ENCODE measurements at places on chromosomes 13 and 19.

DNA sequence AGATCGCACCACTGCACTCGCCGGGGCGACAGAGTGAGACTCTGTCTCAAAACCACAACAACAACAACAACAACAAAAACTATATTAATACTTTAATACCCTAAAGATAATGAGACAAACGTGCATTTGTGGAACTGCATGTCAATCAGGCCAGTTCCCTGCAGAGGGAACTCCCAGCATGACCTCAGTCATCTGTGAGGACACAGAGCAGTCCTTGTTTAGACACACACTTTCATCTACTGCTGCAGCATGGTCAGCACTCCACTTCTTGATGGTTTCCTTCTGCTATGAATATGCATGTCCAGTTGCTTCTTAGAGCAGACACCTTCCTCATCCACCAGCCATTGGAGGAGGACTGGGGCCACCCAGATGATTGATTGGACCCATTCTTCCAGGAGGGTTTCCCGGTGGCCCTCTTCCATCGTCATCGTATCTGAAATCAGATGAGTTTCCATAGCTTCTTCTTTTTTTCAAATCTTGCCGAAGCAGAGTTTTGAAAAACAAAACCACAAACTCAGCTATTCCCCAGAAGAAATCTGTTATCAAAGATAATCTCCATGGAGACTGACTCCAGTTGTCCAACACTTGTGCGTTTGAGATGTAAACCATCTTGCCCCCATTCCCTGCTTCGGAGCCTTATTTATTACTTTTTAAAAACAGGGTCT, 26.5 kb downstream of the ZNF607 start:
- no peak for DNase-seq

- peak; percentile 68 for DNase-seq
Measured at GRCh38 chr19:51887522-51888498, at the start of gene ZNF577. ZNF577 (minus strand) TSS chr19:51887951; CDS start chr19:51880382, 7,569 bp downstream.

DNA sequence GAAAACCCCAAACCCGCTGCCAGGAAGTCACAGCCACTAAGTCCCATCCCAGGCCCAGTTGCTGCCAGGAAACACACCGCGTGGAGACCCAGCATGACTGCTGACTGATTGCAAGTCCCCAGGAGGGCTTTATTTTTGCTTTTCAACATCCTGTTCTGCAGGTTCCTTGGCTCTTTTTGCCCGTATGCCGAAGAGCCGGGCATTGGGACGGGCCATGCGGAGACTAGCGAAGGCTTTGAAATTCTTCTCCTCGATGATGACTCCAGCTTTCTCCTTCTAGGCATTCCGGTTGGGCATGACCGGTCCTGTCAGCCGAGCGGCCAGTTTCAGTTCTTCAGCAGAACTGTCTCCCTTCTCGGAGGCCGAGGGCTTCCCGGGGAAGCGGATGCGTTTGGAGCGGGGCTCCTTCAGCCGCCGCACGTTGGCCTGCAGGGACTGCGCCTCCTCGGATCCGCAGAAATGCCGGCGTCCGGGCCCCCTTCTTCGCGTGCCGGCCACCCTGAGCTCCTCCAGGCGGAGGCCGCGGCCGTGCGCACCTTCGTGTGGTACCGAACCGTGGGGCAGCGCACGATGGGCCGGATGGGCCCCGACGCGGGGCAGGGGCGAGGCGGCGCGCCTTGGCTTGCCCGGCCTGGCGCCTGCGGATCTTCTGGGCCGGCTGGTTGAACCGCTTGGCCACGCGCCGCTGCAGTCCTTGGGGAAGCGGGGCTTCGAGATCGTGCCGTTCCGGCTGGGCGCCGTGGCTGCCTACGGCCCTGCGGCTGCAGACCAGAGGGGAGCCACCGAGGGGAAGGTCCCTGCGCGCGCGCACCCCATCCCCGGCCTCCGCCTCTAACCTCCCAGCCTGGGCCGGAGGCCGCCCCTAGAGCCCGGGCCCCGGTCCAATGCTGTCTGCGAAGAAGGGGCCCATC, 15.2 kb downstream of the ZSCAN5C start:
- DNase-seq, result no peak

DNA sequence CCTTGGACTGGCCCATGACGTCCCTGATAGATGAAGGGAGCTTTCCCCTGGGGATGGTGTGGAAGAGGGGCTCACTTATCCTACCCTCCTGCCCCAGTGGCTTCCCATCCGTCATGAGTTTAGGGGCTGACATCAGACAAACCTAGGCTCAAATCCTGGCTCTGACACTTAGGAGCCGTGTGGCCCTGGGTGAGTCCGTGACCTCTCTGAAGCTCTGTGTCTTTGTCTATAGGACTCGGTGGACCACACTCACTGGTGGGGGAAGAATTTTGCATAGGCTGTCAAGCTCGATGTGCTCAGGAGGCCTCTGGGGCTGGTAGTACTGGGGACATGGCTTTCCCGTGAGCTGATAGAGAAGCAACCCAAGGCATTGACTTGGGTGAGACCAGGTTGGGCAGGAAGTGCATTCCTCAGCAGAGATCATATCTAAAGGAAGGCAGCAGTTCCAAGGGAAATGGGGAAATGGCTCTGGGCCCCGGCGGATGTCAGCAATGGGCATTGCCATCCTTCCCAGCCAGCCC, 17.4 kb upstream of the AP1M2 start:
- DNase-seq, result no peak

- DNase-seq, result no peak
Measured at GRCh38 chr13:50340146-50340545, 324.9 kb downstream of the KCNRG start.

GRCh38 chr19:46571495-46571894, 29.6 kb upstream of the CALM3 start:
- no peak for DNase-seq

GRCh38 chr13:90613076-90613795, 734.3 kb upstream of the MIR17HG start:
- no peak for DNase-seq

DNA sequence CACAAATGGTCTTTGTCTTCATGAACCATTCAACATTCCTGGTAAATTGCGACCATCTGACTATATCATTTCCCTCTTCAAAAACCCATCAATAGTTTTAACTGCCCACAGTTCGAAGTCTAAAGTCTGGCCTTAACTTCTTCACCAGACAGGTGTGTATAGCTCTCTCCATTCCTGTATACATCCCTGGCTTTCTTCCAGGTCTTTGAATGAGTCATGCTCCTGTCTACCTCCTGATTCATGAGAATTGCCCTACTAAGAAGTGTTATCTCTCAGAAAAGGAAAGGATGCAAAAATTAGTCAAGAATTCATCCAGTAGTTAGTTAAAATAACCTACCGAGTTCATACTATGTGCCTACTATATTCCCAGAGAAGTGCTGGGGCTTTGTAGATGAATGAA, 225.0 kb downstream of the TBC1D4 start:
- no peak for DNase-seq

DNA sequence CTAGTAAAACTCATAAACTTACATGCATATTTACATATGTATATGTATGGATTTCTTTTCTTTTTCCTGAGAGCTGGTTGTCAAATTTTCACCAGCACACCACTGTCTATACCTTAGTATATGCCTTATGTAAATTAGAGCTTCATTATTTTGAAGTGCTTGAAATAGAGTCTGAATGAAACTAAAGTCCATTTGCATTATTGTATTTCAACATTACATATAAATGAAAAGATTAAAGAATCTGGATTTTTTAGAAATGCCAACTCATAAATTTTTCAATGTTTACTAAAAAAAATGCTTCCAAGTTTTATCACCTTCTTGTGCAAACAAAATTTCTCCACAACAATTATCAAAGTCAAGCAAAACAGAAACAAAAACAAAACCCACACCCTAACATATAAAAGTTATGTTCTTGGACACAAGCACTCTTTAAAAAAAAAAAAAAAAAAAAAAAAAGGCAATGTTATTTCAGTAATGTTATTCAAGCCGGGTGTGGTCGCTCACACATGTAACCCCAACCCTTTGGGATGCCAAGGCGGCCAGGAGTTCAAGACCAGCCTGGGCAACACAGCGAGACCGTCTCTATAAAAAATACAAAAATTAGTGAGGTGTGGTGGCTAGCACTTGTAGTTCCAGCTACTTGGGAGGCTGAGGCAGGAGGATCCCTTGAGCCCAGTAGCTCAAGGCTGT, 18.3 kb downstream of the MED26 start:
- DNase-seq, result no peak

- DNase-seq, result no peak
Measured at GRCh38 chr19:14393329-14393728, 12.1 kb downstream of the ADGRE5 start.
